ENCODE measurements at places on chromosomes 2 and 18.

DNA sequence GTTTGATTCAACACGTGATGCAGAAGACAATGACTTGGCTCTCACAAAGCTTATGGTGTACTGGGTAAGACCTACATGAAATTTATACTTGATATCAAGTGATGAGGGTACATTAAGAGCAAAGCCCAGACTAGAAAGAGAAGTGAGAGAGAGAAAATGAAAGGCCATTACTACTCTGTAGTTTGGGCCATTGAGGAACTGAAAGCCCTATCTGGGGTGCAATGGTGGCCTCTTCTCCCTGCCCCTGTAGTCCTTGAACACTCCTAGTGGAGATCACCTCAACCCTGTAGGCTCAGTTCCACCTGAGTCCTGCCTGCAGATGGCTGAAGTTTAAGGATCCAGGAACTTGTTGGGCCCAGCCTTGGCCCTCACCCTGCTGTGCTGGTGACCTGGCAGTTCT, 569.8 kb upstream of the MEX3C start:
- DNase-seq, result no peak

DNA sequence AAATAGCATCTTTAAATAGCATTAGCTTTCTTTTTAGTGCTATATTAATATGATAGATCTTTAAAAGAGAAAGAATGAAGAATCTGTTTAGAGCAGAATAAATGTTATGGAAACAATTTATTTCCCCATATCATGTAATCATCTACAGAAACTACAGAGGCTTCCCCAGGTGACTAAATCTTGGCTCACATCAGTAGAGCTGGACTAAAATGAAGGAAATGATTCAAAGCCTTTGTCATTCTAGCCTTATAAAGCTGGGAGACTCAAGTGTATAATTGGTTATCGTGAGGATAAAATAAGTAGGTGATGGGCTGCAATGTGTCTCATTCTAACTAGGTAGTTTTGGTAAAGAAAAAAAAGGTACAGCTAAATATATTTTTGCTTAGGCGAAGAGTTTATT, 83.2 kb upstream of the UNC80 start:
- no peak for DNase-seq

- DNase-seq, result no peak
These were observed 8.6 kb downstream of the EN1 start for GRCh38 chr2:118838741-118839455.

DNA sequence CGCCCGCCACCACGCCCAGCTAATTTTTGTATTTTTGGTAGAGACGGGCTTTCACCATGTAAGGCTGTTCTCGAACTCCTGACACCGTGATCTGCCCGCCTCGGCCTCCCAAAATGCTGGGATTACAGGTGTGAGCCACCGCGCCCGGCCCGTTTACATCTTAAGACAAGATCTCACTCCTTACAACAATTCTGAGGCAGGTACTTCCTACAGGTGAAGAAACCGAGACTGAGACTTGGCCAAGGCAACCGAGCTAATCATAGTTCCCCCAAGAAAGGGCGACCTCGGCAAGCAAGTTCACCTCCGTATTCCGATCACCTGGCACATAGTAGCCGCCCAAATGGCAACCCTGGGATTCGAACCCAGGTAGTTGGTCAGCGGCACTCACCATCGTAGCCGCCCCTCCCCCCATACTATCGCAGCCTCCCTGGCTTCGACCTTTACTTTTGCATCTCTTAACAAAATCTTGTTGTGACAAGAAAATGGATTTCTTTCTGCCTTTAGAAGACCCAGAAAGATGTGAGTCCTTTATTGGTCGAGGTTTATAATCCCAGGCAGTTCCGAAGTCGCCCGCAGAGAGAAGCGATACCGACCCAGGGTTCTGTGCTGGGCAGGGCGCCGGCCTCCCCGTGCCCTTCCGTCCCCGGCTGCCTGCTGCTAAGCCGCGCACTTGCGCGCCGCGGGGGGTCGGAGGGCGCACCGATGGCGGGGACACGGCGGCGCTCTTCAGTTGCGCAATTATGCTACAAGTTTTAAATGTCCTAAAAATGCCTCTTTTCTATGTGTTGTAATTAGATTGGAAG, 1.1 kb upstream of the FZD5 start:
- DNase-seq, result no peak

DNA sequence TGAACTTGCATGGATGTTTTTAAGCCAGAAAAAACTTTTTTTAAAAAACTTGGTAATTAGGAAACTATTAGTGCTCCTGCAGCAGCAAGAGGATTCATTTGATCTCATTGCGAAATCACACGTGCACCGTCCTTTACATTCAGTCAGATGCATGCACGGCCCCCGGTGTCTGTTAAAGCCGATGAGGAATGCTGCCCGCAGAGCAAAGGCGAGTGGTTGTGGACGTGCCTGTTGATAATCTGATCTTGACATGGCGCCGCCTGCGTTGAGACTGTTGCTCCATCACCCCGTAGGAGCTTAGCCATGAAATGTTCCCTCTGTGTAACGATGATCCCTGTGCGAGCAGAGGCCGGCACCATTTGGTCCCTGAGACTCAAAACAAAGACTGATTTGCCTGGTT, 300.0 kb downstream of the GBX2 start:
- no peak for DNase-seq

DNA sequence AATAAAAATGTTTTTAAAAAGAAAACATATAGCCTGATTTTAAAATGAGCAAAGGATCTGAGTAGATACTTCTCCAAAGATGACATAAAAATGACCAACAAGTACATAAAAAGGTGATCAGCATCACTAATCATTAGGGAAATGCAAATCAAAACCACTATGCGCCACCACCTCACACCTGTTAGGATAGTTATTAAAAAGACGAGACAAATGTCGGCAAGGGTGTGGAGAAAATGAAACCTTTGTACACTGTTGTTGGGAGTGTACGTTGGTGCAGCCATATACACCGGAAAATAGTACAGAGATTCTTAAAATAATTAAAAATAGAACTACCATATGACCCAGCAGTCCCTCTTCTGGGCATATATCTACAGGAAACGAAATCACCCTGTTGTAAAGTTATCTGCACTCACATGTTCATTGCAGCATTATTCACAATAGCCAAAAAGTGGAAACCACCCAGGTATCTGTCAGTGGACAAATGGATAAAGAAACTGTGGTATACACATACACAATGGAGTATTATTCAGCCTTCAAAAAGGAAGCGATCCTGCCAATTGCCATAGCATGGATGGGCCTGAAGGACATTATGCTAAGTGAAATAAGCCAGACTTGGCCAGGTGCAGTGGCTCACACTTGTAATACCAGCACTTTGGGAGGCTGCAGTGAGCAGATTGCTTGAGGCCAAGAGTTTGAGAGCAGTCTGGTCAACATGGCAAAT, 91.6 kb downstream of the PRKRA start:
- DNase-seq, result no peak

DNA sequence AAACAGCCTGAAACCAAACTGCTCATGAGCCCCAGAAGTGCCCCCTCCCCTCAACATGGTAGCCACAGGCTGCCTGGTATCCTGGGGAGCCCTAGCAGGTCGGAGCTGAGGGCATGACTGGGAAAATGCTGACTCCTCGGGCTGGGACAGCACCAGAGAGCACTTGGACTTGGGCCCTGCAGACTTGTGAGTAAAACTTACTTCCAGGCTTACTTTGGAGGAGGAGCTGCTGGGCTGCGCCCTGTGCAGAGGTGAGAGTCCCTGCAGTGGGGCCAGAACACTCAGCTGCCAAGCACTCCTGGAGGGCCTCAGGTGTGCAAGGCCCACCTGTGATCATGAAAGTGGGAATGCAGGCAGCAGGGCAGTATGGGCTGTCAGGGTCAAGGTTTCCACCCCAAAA, 119.4 kb downstream of the SEPTIN10 start:
- no peak for DNase-seq

GRCh38 chr18:79527656-79528315, 132.1 kb downstream of the NFATC1 start:
- DNase-seq, result no peak

GRCh38 chr18:32877371-32877770, 104.5 kb upstream of the KLHL14 start:
- DNase-seq, result no peak

DNA sequence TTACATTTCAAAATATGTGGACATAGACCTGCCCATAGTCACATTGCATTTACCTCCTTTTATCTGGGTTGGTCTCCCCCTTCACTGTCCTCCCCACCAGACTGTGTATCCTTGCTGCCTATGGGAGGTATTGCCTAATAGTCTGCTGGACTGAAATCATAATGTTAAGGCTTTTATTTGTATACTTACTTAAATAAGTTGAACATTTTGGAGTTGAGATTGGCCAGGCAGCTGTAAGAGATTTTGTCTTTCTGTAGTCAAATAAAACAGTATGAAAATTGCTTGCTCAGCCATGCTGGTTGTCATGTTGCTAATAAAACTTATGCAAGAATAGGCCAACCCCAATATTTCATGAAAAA, 280.9 kb downstream of the PTPRM start:
- DNase-seq, result no peak

- DNase-seq, result no peak
These were observed 498.6 kb downstream of the TXNL1 start for GRCh38 chr18:56139792-56140254.

DNA sequence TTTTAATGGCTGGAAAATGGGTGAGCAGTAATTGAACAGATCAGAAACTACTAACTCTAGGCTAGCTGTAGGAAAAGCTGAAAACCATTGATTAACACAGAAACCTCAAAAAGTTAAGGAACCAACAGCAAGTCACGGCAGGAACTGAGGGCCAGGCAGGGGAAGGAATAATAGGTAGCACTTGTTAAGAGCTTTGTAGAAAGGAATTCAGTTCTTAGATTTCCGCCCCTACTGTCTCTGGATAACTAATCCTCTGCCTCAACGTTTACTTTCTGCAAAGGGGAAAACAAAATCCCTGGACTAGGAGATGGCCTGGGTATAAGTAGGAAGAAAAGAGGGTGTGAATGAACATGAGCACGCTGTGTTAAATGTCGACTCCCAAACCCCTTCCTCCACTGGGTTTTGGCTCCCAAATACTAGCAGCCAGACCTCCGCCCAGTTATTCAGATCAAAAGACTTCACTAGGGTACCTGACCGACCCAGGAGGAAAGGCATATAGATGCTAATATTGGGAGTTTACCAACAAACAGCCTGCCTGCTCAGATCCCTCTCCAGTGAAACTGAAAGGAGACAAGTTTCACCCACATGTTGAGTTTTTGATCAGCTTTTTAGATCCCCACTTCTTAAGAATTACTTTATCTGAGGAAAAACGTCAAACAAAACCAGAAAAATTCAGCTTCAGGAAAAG, 12.4 kb downstream of the SMAD2 start:
- no peak for DNase-seq

DNA sequence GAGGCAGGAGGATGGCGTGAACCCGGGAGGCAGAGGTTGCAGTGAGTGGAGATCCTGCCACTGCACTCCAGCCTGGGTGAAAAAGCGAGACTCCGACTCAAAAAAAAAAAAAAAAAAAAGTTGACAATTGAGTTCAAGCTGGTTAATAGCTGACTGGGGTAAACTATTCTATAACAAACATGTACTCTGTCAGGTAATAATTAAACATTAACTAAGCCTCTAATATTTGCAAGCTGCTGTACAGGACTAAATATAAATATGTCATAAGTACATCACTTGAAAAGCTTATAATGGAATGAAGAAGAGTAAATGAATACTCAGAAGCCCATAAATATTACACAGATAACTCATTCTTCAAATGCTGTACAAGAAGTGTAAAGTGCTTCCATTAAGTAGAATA, 190.4 kb upstream of the CRIM1 start:
- no peak for DNase-seq

GRCh38 chr2:4140281-4140970, 437.1 kb downstream of the DCDC2C start:
- no peak for DNase-seq

DNA sequence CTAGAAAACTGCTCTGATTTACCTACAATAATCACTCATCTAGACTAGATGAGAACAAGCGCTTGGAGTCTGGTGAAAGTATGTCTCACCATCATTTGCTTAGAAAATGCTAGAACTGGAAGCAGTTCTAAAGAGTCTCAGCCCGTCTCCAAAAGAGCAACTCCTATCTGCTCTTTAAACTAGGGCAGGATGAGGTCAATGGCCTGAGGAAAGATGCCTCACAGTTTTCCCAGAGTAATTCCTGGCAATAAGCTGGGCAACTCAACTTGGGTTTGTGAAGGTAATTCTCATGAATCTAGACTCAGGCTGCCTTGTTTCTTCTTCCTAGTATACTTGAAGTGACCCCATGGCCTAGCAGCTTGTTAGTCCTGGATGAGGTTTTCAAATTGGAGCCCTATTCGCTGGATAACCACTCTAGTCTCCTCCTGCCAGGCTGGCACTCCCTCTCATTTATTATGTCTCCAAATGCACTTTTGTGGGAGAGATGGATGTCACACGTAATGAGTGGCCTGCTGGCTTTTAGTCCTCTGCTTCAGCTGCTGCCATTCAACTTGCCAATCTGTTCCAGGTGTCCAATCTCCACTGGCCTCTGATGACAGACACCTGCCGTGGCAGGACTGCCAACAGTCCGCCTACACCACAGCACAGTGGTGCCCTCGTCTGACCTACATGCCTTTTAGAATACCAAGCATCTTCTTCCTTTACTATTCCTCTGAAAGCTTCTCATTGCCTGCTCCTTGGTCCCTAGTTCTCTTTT, 80.9 kb downstream of the CABYR start:
- DNase-seq, result no peak

- DNase-seq, result no peak
These were observed 736.2 kb upstream of the GCFC2 start for GRCh38 chr2:76446872-76447271.

DNA sequence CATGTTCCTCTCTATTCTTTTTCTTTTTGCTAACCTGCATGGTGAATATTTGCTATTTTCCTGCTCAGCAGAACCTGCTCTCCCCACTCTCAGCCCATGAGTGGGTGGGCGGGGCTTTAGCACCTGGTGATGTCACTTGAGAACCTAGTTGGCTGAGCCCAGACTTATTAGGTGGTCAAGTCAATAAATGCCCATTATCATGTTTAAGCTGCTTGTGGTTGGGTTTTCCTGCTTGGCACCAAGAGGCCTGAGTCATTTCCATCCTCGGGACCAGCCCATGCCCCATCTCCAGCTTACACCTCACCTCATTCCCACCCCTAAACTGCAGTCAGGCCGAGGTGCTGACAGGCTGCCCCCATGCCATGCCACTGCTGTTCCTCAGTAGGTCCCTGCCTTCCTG, 226.6 kb downstream of the ANKRD30B start:
- no peak for DNase-seq

GRCh38 chr2:96209011-96209728, 543 bp upstream of the STARD7 start:
- DNase-seq, result no peak

- DNase-seq, result no peak
These were observed 136.8 kb downstream of the TTC32 start for GRCh38 chr2:19764998-19765397.

GRCh38 chr2:1910021-1910420, 165.7 kb upstream of the PXDN start:
- no peak for DNase-seq

DNA sequence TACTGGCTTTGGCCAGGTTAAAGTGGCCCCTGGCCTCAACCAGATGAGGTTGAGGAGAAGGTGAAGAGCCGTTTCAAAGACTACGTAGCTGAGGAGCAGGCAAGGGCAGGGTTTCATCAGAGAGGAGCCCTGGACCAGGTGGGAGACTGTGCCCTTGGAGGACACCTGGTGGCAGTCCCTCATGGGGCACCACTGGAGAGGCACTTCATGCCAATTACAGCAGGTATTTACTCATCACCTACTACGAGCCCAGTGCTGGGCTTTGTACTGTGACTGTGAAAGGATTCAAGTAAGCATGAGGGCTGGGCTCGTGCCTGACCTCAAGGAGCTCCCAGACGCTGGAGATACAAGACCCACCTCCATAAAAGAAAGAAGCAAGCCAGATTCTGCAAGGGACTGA, 37.6 kb downstream of the SMAD7 start:
- peak; percentile 59 for DNase-seq

Data from CD4-positive, alpha-beta T cell treated with Interleukin-6 at 100 ng/mL for 8 hours (primary cell).